Activated B cell treated with CpG ODN at 0.5 μM for 24 hours (primary cell): ENCODE measurements at places on chromosomes 13 and 19.

DNA sequence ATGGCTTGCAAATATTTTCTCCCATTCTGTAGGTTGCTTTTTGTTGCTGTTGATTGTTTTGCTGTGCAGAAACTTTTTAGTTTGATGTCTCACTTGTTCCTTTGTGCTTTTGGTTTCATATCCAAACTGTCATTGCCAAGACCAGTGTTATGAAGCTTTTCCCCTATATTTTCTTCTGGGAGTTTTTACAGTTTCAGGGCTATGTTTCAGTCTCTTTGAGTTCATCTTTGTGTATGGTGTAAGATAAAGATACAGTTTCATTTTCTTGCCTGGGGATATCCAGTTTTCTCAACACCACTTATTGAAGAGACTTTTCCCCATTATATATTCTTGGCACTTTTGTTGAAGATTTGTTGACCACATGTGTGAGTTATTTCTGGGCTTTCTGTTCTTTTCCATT lies 139.9 kb downstream of the MRPL57 start:
- H3K27me3 ChIP-seq: no peaks in the 10 kb centered on the region
- no peak overlapping the region for H3K4me3 ChIP-seq
- H3K36me3 ChIP-seq: no peaks in the 10 kb centered on the region
- H3K27ac ChIP-seq: no peak overlapping the region

DNA sequence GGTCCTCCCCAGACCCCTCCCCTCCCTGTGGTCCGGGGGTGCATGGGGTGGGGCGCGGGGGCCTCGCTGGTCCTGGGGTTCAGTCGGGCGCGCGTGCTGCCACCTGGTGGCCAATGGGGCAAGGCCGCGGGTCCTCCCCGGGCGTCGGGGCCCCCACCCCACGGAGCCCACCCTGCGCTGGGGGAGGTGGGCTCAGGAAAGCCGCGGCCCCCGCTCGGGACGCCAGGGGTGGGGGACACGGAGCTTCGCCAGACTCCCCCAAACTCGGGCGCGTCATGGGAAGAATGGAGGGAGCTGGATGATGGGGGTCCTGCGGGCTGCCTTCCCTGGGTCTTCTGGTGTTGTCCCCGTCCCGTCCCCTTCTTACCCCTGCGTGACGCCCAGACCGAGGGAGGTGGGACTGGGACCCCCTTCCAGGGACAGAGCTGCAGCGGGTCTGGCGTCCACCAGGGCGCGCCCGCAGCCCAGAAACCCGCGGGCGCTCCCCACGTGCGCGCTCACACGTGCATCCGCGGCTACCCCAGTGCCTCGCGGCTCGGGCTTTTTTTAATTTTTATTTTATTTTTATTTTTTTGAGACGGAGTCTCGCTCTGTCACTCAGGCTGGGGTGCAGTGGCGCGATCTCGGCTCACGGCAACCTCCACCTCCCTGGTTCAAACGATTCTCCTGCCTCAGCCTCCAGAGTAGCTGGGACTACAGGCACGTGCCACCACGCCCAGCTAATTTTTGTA lies 19.8 kb upstream of the TCF3 start:
- H3K4me3 ChIP-seq: peak overlapping the region; percentile 71
- H3K27me3 ChIP-seq: peaks cover 24% of the 10 kb centered on the region
- H3K36me3 ChIP-seq: no peaks in the 10 kb centered on the region
- H3K4me1 ChIP-seq: peaks cover 33% of the 10 kb centered on the region
- peak; percentile 75 for DNase-seq

GRCh38 chr19:34598217-34599155 lies 78.5 kb downstream of the SCGB2B2 start:
- H3K27ac ChIP-seq: no peak overlapping the region
- H3K4me3 ChIP-seq: no peak overlapping the region
- no peaks in the 10 kb centered on the region for H3K27me3 ChIP-seq
- no peaks in the 10 kb centered on the region for H3K4me1 ChIP-seq

GRCh38 chr13:46374710-46375109 lies 12.3 kb downstream of the RUBCNL start:
- peak overlapping the region; percentile 95 for H3K27ac ChIP-seq
- H3K4me1 ChIP-seq: peaks cover 97% of the 10 kb centered on the region
- no peak for DNase-seq
- H3K36me3 ChIP-seq: peaks cover 81% of the 10 kb centered on the region
- H3K4me3 ChIP-seq: peak overlapping the region; percentile 83
- H3K27me3 ChIP-seq: no peaks in the 10 kb centered on the region

GRCh38 chr13:25084096-25084495 lies 11.8 kb upstream of the PABPC3 start:
- no peak for DNase-seq
- no peak overlapping the region for H3K27ac ChIP-seq
- H3K27me3 ChIP-seq: peaks cover 6% of the 10 kb centered on the region
- H3K36me3 ChIP-seq: no peaks in the 10 kb centered on the region
- H3K4me1 ChIP-seq: peaks cover 3% of the 10 kb centered on the region
- H3K4me3 ChIP-seq: no peak overlapping the region
